ENCODE measurements at places on chromosomes 6 and 20.

DNA sequence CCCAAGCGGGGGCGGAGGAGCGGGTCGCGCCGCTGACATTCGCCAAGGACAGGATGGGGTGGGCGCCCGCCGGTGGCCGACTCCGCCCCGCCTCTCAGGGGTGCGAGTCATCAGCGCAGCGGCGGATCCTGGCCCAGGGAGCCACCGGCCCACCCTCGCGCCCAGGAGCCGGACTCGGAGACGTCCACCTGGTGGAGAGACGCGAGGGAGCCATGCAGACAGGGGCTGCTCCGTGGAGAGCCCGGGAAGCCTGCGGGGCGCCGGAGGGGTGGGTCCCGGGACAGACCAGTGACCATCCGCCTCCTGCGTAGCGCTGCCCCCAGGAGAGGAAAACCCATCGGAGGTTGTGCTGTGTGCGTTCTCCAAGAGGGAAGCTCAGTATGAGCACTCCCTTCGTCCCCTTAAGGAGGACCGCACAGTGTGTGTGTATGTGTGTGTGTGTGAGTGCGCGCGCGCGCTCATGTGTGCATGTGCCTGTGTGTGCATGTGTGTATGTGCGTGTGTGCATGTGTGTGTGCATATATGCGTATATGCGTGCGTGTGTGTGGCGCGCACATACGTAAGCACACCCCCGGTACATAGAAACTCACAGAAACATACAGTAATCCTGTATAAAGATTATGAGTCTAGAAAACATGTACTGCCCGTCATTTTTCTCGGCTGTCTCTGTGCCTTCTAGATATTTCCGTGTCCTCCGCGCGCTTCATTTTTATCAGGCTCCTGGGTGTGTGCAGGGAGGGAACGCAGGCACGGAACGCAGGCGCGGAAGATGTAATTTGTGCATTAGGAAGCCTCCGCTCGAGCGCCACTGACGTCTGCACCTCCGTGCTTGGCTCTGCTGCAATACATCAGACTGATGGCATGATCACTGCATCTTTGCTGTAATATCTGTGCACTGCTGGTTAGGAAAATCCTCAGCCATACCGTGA is 158.9 kb downstream of the TBXT start:
- DNase-seq, result no peak

DNA sequence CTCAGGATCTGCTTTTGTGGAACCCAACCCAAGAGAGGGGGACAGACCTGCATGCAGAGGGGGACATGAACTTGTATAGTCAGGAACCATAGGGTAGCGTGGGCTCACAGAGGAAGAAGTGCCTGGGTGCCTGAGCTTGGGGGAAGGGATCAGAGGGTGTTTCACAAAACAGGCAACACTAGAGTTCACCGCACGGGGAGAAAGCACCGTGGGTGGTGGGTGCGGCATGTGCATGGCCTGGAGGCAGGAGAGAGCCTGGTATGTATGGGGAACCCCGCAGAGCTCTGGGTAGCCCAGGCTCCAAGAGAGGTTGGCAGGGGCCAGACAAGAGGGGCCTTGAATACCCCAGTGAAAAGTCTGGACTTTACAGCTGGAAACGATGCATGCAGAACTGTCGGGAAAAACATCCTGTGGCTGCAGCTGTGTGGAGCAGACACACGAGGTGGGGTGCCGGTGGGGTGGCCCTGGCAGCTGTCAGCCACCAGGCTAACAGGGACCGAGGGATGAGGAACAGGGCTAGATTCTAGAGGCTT is 6.7 kb upstream of the EMILIN3 start:
- no peak for DNase-seq

DNA sequence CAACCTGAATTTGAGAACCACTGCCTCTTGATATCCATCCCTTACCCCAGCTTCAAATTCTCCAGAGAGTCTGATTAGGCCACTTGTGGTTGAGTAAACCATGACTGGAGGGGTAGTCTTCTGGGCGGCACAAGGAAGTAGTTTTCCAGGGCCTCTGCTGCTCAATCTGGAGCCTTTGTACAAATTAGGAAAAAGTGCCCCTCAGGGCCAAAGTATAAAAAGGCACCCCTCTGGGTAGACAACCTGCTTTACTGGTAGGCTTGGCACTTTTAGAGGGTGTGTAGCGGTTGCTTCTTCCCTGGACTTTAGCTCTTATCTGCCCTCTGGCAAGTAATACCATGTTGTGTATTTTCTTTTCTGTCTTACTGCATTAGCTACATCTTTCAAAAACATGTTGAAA is 32.9 kb upstream of the RPL7L1 start:
- no peak for DNase-seq

GRCh38 chr6:43013097-43013842 is 476 bp downstream of the MEA1 start:
- no peak for DNase-seq

- DNase-seq, result no peak
These were observed 105.0 kb downstream of the KLHL32 start for GRCh38 chr6:97029552-97029951.

DNA sequence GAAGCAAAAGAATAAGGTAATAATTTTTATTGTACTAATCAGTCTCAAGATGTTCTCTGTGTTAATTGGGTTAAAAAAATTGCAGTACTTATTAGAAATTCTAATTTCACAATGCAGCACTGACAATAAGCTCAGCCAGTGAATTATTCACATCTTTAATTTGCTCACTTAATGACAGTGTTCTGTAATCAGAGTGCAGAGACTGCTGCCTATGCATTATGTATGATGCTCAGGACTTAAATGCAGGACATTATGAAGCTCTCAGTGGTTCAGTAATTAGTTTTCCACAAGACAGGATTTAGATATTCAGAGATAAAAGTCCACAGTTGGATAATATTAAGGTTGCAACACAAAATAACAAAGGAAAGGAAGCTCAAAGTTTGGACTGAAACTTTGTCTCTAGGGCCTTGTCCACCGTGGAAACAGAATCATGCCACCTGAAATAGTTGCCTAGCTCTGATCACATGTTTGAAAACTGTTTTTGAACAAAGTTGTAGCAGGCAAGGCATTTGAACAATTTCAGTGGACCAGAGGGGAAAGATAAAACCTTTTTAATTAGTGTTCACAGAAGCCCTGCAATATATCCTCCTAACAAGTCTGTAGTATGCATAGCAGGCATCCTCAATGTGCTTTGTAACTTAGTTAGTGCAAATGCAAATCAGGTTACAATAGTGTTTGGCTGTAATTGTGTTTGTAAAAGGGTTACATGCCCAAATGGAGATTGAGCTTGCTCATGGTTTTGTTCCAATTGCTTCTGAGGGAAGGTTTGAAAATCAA is 23.7 kb upstream of the MMS22L start:
- no peak for DNase-seq

- DNase-seq, result no peak
These were observed 67.6 kb downstream of the LCA5 start for GRCh38 chr6:79469376-79470246.

DNA sequence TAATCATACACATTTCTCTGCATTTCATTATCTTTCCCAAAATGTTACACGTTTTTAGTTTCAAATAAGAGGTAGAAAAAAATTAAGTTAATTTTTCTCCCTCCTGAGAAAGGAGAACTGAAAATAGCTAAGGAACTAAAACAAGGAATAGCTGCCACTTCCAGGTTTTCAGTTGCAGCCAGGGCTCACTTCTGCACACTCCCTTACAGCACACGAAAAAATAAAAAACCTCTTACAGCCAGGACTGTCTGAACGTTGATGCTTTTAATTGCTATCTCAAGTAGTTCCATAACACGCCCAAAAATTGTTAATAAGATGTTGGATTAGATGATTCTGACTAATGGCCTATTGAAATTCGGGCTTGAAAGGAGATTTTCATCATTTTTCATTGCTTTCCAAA is 153.7 kb upstream of the THBS2 start:
- no peak for DNase-seq

DNA sequence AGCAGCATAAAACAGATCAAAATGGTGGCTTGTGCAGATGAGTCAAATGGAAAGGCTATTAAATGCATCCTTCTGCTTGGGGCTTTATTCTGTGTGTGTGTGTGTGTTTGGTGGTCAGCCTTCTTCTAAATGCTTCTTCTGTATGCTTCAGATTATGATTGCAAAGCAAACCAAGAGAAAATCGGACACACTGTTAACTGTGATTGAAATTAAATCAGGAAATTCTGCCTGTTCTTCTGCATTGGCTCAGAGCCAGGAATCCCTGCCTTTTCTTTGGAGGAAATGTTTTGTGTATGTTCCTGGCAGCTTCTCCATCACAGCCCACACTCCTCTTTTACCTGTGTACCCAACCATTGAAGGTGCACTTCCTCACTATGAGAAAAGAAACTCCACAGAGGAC is 22.3 kb upstream of the PDE10A start:
- DNase-seq, result no peak

- no peak for DNase-seq
These were observed 76.7 kb upstream of the ZFP64 start for GRCh38 chr20:52268184-52268749.

All from GM20000 (cell line).